ENCODE measurements at places on chromosomes 11 and 22.

DNA sequence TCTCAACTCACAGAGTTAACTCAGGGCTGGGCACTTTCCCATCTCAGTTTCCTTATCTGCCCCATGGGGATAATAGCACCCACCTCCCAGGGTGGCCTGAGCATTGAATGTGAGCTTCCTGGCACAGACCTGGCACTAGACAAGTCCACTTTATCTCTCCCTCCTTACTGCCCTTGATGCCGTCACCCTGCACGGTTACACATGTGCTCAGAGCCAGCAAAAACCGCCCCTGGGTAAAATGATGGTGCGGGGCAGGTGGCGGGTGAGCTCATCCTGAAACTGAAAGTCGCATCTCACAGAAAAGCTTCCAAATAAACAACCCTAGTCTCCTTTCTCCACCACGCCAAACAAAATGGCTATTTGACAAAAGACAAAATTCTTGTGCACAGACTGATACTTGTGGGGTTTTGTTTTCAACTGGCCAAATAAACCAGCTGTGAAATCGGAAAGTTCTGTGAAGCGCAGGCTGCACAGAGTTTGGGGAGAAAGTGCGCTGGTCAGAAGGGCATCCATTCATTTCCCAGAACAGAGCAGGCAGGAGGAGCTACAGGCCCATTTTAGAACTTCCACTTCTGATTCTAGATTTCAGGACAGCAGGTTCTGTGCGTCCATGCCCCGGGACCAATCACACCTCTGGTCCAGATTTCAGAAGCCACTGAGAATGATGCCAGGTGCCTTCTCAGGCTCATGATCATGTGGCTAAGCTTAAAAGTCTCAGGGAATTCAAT is 138.1 kb downstream of the SHANK2 start:
- no peak for DNase-seq

DNA sequence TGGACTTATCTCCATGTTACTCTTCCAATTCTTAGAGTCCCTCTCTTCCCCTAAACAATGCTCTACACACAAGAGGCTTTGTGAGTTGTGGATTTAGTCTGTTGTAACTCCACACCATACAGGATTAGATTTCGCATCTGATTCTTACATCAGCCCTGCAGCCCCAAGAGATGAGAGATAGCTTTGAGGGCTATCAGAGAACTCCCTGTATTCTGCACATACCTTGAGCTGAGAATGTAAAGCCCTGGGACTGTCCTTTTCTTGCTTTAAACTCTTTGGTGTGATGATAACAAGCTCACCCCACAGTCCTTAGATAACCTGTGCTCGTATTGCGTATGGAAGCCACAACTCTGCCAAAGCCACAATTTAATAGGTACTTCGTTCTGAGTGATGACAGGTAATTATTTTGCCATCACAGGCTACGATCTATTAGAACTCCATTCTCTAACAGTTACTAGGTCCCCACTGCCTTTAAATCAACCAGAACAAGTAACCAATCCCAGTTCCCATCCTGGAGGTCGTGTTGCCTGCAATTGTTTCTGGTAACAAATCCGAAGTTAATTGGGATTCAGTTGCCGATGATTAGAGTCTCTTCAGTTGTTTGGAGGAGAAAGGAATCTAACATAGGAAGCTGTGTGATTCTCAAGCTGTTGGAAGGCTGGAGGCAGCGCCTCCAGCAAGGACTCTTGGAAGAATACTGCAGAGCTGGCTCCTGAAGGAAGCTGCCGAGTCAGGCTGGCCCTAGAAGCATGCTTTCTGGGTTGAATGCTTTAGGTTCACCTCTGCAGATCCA is 1.3 kb upstream of the PARVG start:
- no peak for DNase-seq

- no peak for DNase-seq
These were observed 763.2 kb upstream of the TENM4 start for GRCh38 chr11:80204021-80204420.

- no peak for DNase-seq
These were observed 492.1 kb upstream of the CADM1 start for GRCh38 chr11:115996125-115996807.

- DNase-seq: no peak
These were observed 40.5 kb upstream of the RIC3 start for GRCh38 chr11:8209208-8209807.

- no peak for DNase-seq
These were observed 66.9 kb downstream of the YAP1 start for GRCh38 chr11:102177126-102177525.

DNA sequence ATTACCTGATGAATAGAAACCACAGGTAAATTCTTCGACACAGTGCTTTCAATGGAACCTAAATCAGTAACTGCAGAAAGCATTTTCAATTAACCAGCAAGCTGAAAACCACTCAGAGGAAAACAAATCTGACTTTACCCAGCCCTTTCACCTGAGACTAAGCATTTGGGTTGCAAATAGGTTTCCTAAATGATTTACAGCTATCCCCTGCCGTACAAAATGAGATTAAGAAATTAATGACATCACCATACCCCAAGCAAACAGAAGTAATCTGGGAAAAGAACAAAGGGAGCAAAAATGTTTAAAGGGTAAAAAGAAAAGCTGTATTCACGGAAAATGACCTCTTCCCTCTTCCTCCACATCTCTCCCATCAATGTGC is 584 bp downstream of the NOX4 start:
- DNase-seq: no peak

DNA sequence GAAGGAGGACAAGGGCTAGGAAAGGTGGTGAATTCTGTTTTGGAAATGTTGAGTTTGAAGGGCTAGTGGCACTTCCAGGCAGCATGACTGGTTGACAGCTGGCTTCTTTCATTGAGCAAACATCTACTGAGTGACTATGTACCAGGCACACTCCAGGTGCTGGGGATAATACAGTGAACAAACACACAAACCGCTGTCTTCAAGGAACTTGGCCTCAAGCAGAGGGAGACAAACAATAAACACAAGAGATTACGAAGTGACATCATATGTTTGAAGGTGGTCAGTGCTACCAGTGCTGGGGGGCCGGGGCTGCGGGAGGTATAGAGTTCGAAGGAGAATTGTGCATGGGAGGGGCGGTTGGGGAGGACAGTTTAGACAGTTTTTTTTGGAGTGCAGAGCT is 197.0 kb upstream of the SORL1-AS1 start:
- DNase-seq: no peak

DNA sequence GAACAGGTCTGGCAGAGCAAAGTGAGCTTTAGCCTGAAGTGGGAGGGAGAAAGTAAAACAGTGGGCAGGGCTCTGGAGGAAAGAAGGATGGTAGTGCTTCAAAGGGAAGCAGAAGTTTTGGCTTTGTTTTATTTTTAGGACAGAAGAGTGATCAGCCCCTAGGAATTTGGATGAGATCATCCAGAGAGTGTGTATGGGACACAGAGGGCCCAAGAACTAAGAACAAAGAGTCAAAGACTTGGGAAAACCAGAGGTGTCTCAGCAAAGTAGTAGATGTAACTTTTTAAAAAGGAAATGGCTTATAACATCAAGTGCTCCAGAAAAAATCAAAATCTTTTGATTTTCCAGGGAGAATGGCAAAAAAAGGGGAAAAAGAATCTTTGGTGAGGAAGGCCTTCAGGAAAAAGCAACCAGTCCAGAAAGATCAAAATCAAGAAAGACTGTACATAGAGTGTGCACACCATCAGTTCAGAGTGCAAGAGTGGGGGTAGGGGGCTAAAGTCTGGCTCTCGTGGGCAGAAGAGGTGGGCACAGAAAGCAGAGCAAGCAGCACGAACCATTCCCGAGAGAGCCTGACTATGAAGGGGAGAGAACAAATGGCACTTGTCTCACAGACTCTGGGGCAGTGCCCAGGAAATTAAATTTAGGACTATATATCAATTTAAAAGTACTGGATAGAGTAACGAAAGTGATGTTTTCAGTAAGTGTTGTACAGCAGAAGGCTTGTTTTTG is 30.0 kb downstream of the MAPK1 start:
- DNase-seq: no peak

DNA sequence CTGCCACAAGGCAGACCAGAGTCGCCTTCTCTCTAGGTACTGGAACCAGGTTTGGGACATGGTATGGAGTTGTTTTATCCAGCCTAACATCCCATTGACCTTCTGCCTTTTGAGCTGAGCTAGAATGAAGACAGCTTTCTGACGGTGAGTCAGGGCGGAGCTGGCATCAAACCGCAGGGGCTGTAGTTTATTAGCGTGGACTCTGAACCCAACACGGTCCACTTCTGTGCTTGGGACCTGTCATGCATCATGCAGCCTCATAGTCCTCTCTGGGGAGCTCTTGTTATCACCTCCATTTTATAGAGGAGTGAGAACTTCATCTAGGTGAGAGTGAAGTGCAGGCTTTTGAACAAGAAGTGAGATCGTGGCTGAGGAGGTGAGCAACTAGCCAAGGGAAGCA is 8.3 kb downstream of the GAL3ST1 start:
- no peak for DNase-seq

DNA sequence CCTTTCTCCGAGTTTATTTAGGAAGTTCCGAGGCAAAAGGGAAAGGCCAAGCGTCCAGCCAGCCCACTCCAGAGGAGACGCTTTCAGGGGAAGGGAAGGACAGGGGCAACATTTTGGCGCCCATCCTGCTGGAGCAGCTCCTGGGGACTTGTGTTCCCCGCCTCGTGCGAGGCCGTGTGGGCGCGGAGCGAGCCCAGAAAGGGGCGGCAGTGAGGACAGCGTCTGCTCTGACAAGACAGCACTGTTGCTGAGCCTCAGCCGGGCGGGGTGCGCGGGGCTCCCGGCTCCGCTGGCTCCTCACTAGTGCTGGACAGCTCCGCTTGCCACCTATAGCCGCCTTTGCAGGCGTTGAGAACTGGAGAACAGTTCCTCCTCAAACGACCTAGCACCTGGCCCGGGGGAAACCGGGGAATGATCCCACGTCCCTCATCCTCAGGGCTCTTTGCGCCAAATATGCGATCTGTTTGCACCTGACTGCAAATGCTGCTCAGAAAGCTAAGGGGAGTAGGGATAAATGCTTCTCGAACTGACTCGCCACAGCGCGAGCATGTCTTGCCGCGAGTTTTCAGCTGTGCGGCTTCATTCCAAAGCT is 722 bp upstream of the GUCY1A2 start:
- DNase-seq: peak; percentile 59

DNA sequence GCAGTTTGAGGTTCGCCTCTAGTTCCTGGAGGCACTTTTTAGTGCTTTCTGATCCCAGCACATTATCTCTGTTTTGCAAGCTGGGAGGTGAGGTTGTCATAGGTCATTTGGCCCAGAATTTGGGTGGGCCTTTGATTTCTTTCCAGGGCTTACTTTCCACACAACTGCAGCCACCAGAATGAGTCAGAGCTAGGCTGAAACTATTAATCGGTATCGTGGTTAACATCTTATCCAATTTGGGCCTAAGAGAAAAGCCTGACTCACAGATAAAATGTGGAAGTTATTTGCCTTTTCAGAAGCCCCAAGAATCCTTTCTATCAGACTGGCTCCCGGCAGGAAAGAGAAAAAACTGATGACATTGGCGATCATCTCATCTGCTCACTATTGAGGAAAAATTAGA is 166.4 kb downstream of the KIRREL3 start:
- DNase-seq: no peak

DNA sequence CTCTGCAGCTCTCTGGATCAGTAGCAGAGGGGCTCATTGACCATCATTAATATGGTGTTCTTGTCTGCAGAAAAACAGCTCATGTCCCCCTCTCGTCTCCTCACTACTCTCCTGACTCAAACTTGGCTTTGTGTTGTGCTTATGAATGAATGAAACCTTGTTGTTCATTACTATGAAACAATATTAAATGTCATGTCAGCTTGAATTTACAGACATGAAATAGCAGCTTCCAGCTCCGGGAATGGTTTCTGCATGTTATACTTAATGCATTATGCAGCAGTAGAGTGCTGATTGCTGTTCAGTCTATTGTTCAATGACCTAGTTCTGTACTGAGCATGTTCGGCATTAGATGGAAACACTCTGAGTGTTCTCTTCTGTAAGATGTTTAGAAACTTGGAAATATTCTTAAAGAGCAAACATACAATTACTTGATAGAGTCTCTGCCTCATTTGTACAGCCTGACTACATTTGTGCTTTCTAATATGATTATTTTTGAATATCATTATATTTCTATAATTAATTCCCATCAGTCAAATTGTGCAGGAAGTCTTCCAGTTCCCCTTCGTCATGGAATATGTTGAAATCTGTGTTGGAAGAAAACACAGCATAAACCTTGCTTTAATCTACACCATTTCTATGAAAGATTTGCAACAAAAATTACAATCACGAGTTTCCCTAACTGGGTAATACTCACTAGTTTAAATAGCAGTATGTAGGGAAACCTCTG is 340.4 kb downstream of the SOX6 start:
- DNase-seq: no peak

- no peak for DNase-seq
These were observed 30.2 kb downstream of the ZBTB16 start for GRCh38 chr11:114089748-114090147.

GRCh38 chr11:61092280-61092766 is 10.0 kb upstream of the CD5 start:
- no peak for DNase-seq

DNA sequence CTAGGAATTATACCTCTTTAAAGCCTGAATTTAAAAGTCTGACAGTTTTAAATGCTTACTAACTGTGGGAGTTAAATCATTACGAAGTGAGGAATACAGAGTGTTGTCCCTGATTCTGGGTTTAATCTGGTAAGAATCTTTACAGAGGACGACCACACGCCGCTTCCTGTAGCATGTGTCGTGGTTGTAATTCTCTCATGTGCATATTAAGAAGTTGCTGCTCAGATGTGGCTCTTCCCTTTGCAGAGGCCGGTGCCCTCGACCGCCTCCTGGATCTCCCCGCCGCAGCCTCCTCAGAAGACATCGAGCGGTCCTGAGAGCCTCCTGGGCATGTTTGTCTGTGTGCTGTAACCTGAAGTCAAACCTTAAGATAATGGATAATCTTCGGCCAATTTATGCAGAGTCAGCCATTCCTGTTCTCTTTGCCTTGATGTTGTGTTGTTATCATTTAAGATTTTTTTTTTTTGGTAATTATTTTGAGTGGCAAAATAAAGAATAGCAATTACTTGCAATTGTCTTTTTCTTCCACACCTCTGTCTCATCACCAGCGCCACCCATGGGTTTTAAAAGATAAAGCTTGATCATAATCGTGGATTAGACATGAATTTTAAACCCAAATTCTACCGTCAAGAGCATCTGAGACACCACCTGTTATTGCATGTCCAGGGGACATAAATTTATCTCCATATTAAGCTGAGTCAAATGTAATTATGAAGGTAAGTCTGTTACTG is 6.5 kb downstream of the GAL start:
- no peak for DNase-seq

Data from NCI-H510A treated with DMSO at 0.1 percent for 48 hours (cell line).